ENCODE measurements at places on chromosomes 6 and 20.
A peak's percentile ranks its signal among the peaks of the same experiment; 100 is the strongest.

GRCh38 chr6:24778121-24778520, 3.4 kb downstream of the GMNN start:
- no peak for DNase-seq

GRCh38 chr6:7060769-7061516, 46.8 kb upstream of the RREB1 start:
- no peak for DNase-seq

DNA sequence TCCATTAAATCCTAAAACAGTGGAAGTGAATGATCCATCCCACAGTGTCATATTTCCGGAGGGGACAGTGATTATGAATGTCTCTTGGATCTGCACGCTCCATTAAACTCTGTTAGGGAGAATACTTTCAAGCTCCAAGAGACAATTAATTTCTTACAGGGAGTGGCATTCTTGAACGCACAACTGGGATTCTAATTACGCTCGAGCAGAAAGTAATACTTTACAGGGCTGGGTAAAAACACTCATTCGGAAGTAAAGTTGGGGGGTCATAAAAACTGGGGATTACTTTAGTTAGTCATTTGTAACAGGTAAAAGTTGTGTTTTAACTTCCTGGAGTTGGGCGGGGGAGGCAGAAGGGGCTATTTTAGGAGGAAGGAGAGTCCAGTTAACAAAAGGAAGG, 151.8 kb downstream of the ZFP64 start:
- no peak for DNase-seq

- no peak for DNase-seq
These were observed 520.0 kb upstream of the HS3ST5 start for GRCh38 chr6:114862819-114863218.

DNA sequence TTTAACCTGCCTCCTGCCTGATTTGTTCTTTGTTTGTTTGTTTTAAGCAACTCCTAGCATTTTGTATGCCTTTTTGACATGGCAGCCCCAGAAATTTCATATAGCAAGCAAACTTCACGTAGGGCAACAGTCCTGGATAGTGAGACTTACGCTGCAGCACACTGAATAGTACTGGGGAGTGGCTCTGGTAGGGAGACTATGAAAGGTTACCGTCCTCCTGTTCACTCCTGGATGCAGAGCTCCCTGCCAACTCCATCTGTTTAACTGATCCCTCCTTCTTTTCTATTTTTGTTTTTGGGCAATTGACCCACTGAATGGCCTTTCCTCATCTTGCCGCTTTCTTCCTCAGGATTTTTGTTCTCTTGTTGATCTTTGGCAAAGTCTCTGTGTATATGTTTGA, 44.5 kb upstream of the BMP6 start:
- DNase-seq = no peak

DNA sequence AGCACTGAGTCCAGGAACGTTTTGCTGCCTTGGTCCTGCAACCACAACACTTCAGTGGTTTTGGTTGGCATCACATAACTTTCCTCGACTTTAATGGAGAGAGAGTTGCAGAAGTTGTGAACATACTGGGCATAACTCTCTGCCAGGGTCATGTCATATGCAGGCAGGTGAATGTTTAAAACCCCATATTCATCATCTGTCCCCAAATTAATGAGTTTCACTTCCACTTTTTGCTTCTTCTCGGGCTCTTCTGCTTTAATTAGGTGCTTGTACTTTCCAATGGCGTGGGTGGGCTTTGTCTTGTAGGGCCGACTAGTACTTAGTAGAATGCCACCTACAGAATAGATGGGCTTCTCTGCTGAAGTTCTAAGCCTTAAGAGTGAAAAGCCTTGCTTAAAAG, 45.2 kb upstream of the TFAP2A start:
- DNase-seq = no peak

- no peak for DNase-seq
These were observed 15.7 kb downstream of the FOXQ1 start for GRCh38 chr6:1327630-1328029.

DNA sequence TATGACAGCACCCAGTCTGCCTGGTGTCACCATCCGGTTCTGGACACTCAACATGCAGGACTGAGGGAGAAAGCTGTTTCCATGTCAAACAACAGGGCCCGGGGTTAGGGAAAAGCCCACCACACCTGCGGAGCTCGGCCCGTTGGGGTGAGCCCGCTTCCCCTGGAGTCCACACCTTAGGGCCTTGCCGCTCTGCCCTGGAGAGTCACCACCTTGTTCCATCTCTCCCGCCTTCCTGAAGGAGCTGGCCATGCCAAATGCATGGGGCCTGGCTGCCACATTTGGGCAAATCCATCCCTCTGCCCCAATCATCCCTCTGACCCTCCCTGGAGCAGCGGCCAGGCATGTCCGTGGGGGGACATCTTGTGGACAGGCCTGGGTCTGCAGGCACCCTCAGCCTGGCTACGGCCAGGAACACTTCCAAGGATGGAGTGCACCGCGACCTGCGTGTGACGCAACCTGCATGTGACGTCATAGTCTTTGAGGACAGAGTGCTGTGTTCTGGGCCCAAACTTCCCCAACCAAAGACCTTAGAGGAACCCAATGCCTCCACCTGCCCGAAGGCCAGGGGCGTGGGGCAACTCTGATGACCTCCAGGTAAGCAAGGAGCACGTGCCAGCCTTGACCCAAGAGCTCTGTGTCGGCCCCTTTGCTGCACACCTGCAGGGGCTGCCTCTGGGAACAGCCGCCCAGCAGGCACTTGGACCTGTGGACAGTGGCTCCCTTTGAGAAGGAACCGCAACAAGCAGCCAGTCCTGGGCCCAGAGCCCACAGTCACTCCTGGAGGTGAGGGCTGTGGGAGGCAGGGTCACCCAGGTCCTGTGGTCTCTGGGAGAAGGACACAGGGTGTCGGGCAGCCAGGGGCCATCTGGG, 1.7 kb downstream of the CABLES2 start:
- DNase-seq = peak; percentile 15

- DNase-seq = no peak
These were observed 17.5 kb upstream of the ZNF831 start for GRCh38 chr20:59145924-59146779.

DNA sequence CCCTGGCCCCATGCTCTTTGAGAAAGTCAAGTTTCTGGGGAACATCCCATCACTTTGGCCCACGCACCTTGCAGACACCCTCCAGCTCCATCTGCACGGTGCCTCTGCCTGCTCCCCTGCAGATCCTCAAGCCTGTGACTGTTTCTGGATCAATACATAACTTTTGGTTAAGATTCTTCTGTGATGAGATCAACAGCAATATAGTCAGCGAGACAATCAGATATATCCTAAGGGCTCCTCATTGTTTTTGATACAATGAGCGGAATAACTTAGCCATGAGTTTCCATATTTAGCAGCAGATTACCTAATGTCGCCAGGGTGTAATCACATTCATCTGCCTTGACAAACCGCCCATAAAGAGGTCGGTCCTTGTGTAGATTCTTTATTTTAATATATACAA, 109.3 kb upstream of the MTHFD1L start:
- DNase-seq = no peak

DNA sequence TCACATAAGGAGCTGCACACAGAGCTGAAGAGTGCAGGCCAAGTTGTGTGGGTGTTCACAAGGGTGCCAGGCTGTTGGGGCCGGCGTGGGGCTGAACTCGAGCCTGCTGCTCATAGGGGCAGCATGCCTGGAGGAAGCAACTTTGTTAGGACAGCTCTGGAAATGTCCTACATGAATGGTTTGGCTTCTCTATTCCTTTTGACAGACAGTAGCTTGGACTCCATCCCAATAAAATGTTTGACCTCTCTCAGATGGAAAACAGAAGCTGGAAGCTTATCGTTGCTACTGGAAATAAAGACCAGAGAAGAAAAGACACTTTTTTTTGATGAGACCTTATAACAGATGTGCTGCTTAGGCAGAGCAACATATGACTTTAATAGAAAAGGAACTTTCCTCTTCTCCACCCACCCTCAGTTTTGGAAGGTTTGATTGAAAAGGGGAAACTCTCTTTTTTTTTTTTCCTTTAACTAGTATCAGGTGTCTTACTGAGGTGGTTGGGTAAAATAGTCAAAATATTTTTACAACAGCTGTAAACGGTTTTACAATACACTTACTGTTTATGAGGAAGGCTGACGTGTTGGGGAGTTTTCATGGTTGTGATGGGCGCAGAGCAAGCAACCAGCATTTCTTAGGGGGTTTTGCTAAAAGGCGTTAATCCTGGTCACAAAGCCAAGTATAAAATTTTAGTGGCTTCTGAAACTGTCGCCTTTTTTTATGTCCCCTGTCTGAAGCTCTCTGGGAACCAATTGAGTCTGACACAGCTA, 80.7 kb upstream of the EEF1E1 start:
- DNase-seq = no peak
